ENCODE measurements at places on chromosomes 3 and 15.

DNA sequence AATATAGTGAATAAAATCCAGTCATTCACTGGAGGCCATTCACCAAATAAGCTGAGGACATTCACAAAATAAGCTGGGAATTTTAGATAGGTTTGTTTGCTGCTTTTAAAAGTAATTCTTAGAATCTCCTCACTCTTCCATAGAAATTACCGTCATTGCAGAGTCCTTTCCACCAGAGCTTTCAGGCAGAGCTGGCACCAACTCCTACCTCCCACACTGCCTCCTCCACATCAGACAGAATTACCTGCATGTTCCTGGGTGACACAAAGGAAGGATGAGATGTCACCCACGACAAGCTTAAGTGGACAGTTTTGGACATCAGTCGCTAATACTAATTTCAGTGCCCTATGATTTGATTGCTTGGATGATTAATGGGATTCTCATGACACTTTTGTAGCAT, 1113.2 kb downstream of the IGSF11 start:
- no peak for DNase-seq

DNA sequence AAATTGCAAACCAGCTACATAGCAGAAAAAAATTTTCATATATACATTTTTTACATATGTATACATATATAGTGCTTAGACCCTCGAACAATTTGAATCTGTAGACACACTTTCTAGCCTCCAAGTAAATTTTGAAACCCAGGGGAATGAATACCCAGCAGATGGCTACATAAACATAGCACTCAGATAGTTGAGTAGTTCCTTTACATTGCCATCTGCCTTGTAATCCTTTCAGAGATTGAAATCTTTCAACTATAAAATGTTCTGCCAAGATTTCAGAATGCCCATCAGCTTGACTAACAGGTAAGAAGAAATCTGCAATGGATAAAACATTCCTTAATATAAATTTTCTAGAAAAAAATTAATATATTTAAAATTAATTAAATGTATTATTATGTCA, 1333.5 kb upstream of the CADM2 start:
- no peak for DNase-seq

- peak; percentile 16 for DNase-seq
Measured at GRCh38 chr15:80695911-80696661, 976 bp downstream of the ABHD17C start.

DNA sequence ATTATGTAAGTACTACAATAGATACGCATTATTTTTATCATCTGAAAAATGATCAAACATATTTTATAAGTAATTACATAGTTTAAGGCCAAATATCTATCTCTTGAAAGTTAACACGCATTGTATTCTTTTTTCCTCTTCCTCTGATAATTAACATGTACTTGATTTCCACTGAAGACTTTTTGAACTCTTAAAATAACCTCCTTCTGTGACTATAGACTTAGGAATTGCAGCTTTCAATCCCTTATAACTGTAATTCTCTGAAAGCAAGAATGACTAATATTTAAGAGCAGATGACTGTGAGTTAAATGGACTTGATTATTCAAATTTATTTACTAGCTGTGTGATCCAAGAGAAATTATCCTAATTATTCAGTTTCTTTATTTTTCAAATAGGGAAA, 730.6 kb upstream of the NECTIN3 start:
- DNase-seq, result no peak

DNA sequence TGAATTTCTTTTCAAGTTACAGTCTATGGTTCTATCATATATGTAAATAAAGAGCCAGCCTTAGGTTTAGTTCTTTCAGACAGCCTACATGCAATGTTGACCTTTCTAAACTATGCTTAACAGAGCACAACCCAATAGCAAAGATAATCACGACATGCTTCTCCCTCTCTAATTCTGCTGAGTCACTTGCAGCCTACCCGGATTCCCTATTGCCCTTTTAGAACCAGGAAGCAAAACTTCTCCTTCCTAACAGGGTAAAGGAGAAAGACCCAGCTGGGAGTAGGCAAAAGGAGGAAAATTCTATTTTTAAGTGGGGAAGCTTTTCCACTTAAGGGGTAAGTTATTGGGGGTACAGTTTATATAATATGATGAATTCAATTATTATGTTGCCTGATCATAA, 79.3 kb downstream of the SLC7A14 start:
- DNase-seq, result no peak

- DNase-seq, result no peak
Measured at GRCh38 chr3:11140713-11141104, 13.6 kb upstream of the HRH1 start.

DNA sequence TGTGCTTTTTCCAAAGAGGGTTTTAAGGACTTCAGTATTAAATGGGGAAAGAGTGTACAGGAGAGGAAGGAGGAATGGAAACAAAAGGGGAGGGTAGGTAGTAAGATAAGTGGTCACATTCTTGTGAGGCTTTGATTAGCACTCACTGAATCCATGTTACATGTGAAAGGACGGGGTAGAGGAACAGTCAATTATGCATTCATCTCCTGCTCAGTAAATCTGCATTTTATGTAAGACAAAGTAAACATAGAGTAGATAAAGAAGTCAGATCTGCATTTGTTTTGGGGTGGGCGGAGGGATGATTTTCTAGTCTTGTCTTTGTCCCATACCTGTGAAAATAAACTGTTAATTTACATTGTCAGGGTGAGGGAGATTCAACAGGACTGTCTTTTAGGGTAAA, 50.8 kb downstream of the SACM1L start:
- no peak for DNase-seq

- no peak for DNase-seq
Measured at GRCh38 chr3:62343755-62344154, 29.6 kb downstream of the FEZF2 start.

DNA sequence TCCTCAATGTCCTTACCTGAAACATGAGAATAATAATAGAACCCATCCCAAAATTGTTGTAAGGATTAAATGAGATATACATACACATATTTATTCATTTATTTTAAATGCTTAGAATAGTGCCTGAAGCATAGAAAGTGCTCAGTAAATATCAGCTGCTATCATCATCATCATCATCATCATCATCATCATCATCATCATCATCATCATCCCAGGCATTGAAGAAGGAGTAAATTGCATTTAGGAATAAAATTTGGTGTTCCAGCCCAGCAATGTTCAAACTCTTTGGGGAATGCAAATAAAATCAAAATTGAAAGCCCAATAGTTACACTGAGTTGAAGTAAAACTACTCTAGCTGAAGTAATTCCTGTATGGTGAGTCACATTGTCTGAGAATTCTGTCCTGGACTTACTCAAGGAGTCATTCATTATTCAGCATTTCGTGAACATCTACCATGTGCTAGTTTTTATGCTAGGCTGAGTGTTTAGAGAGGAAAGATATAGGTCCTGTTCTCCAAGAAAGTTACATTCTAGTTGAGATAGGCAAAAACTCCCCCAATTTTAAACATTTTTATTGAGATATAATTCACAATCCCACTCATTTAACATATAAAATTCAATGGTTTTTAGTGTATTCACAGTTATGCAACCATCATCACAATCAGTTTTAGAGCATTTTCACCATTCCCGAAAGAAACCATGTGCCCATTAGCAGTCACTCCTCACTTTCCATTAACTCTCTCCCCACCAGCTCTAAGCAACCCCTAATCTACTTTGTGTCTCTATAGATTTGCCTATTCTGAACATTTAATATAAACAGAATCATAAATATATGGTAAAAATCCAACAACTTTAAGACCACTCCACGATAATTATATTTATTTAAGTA, 107.2 kb downstream of the FRMD5 start:
- no peak for DNase-seq

DNA sequence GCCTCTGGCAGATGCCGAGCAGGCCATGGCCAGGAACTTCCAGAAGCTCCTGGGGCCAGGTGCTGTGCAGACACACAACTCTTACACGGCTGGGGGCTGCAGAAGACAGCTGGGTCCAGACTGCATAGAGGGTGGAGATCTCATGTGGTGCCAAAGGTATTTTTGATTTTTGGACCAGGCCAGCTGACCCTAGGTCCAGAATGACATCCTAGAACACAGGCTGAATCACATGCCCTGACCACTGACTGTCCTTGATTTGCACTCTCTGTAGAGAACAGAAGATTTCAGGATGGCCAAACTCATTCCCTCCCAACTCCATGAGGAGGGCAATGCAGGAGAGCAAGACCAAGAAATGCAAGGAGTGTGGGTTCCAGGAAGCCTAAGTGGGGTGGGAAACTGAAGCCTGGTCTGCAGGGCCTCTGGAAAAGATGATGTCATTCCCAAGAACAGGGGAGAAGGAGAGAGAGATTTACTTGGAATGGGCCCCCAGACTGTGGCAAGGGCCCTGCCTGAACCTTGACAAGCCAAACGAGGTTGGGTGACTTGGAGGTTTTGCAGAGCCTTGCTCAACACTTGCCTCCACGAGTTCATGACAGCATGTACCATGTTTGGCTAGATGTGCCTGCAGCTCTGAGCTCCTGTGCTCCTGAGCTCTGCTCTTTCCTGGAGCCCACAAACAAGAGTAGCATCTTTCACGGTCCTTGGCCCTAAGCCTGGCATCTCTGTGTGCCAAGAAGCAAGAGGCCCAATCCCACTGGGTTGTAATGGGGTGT, 38.5 kb upstream of the CTSH start:
- DNase-seq, result no peak

DNA sequence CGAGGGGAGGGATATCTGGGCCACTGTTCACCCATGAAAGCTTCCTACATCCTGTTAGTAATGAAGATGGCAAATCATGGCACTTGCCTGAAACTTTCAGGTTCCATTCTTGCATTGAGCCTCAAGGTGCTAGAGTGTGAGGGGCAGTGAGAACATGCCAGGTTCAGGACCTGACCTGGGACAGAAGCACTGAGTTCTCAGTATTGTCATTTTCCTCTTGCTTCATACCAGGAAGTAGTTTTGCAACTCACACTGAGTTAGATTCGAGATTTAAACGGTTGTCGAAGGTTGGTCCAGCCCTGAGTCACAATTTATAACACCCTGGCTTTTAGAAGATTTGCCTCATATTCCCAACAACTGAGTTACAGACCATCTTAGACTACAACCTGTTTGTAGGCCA, 11.8 kb upstream of the MEIS2 start:
- no peak for DNase-seq

DNA sequence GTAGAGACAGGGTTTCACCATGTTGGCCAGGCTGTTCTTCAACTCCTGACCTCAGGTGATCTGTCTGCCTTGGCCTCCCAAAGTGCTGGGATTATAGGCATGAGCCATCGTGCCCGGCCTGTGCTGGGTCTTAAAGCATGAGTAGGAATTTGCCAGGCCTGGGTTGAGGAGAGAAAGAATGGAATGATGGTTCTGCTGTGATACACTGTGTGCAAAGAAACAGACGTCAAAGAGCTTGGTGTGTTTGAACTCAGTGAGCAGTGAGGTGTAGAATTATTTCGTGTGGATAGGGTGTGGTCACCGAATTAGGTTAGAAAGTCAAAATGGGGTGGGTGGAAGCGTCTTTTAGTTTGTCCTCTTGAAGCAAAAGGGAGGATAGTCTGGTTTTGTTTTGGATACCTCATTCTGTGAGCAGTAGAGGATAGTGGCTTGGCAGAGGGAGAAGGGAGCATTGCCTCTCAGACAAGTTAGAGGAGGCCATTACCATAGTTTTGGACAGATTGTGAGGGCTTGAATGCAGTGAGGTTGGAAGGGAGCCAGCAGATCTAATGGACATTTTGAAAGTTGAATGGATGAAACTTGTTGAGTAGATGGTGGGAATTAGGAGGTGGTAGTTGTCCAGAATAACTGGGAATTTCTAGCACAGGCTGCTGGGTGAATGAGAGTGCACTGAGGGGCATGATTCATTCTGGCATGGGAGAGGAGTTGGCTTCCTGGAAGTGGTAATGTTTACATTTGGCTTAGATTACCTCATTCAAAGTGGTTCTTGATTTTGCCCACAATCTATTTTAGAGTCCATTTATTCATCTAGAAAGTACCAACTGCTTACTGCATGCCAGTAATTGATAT, 27.2 kb downstream of the AKAP13 start:
- DNase-seq, result no peak

- DNase-seq, result no peak
Measured at GRCh38 chr3:50160561-50160983, 5.4 kb downstream of the SEMA3F start.

DNA sequence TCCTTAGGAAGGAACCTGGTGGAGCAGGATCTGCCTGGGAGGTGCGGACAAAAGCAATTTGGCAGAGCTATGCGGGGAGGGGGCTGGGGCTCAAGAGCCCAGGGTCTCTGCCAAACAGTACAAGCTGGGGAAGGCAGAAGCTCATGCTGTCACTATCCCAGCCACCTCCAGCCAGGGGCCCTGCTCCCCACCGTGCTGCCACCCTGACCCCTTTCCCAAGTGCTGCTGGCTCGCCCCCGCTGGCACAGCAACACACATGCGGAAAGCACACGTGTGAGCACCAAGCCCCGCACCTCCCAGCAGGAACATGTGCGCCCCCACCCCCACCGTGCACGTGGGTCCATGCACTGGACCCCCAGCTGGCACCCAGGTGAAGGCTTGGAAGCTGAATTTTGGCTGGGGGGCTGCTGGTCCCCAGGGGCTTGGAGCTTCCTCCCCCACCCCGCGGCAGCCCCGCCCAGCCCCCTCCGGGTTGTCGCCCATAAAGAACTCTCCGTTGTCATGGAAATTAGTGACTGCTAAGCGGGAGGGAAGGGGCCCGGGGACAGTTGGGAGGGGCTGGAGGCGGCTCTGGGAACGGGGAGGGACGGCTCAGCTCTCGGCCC, 742 bp downstream of the CAMKV start:
- DNase-seq, result peak; percentile 66

GRCh38 chr3:157163217-157163953, 3.4 kb upstream of the CCNL1 start:
- no peak for DNase-seq

- no peak for DNase-seq
Measured at GRCh38 chr3:94405258-94406035, 342.6 kb downstream of the NSUN3 start.

GRCh38 chr3:183904833-183905780, 20.4 kb upstream of the PARL start:
- DNase-seq, result no peak

DNA sequence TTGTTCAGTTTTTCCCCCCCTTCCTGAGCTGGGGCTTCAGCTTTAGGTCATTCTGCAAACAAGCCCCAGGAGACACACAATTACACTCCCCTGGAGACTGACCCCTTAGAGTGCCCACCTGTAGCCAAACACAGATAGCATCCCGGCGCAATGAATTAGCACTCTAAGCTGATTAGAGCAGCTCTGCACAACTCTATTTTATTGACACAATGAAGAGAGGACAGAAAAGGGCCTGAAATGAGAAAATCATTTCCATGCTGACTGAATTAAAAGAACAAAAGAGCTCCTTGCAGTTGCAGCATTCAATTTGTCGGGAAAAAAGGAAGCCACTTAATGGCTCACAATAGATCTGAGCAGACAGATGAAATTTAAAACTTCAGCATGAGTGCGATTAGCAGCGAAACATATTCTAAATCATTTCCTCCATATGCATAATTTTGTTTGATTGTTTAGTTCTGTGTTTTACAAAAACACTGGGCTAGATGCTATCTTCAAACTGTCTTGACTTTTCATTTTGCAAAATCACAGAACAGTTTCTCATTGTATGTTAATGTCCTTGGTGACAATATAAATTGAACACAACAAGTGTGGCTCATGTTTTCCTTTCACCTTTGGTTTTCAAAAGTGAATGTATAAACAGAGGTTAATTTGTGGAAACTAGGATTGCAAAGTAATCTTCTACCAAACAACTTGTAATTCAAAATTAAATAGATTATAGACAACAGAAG, 308.6 kb downstream of the MECOM start:
- DNase-seq, result no peak

- DNase-seq, result no peak
Measured at GRCh38 chr3:186594591-186595113, 18.2 kb upstream of the AHSG start.

- DNase-seq, result no peak
Measured at GRCh38 chr3:9205345-9206143, 43.9 kb downstream of the SRGAP3 start.

- DNase-seq, result no peak
Measured at GRCh38 chr3:172087602-172088580, 48.5 kb downstream of the FNDC3B start.

All from WTC11 (cell line).